ENCODE measurements at places on chromosomes 3 and 15.

- DNase-seq = no peak
Measured at GRCh38 chr3:10354361-10355015, 33.6 kb upstream of the SEC13 start.

DNA sequence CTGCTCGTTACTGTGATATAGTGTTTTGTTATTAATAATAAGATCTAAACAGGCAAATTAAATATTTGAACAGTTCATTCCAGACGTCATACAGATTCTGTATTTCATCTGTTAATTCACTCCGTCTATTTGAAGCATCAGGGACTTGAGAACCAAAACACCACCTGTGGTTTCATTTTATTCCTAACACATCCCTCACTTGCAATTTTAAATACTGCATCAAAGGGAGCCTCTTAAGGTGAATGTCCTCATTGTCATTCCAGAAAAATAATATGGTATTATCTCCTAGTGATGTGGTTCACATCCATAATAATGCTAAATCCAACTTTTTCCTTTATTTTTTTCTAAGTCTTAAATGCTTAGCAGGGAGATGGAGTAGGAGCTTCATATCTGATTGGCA is 1390.9 kb upstream of the CADM2 start:
- DNase-seq = no peak

GRCh38 chr15:48624700-48625099 is 20.8 kb downstream of the FBN1 start:
- no peak for DNase-seq

DNA sequence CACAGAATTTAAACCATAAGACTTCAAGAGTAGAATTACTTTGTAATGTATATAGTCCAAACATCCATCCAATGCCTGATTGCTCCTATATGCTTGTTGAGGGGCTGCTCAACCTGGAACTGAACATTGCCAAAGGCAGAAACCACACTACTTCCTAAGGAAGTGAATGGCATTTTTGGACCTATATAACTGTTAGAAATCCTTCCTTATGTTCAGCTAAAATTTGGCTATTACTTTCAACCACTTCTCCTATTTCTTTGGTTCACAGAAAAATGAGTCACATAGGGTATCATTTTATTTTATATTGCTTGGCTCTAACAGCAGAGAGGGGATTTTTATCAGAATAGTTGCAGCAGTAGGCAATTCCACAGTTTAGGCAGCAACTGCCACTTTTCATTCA is 342.1 kb downstream of the SLC9A9 start:
- no peak for DNase-seq

DNA sequence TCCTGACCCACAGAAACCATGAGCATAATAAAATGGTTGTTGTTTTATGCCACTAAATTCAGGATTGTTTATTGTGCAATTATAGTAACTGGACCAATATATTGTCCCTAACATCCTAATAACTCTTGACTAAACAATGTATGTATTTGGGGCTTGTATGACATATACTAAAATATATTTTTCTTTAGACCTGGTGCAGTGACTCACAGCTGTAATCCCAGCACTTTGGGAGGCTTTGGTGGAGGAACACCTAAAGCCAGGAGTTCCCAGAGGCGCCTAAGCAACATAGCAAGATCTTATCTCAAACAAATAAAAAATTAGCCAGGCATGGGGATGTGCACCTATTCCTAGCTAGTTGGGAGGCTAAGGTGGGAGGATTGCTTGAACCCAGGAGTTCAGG is 180.4 kb downstream of the SUCNR1 start:
- no peak for DNase-seq

All from stimulated activated CD8-positive, alpha-beta memory T cell treated with anti-CD3 and anti-CD28 coated beads, Interleukin-4, amount 100 ng/mL, for 4 hours (primary cell).